ENCODE measurements at places on chromosomes 7 and 10. TPM values are rescaled to one million over a fixed set of nuclear protein-coding genes. Genes with fewer than 3 reads are reported as not detected.

The TMEM26 gene
- 0.07 TPM for total RNA-seq

The ACSL5 gene
- total RNA-seq, result not detected

The UNCX gene
- not detected for total RNA-seq

The GNAT3 gene
- total RNA-seq, result not detected

The ANKRD30A gene
- total RNA-seq, result not detected

The TMEM139 gene
- 8.7 TPM for total RNA-seq
